ENCODE measurements at places on chromosomes 5 and 9. TPM values are rescaled to one million over a fixed set of nuclear protein-coding genes. Genes with fewer than 3 reads are reported as not detected.

- DNase-seq = no peak
Observed at GRCh38 chr9:122078557-122078956, 14.6 kb downstream of the TTLL11 start.

Gene MARCOL
- not detected for total RNA-seq

Gene LCN1
- not detected for total RNA-seq

GRCh38 chr5:178334861-178335260 lies 102.3 kb upstream of the PHYKPL start:
- no peak for DNase-seq

Gene PANK3
- 38.8 TPM for total RNA-seq

DNA sequence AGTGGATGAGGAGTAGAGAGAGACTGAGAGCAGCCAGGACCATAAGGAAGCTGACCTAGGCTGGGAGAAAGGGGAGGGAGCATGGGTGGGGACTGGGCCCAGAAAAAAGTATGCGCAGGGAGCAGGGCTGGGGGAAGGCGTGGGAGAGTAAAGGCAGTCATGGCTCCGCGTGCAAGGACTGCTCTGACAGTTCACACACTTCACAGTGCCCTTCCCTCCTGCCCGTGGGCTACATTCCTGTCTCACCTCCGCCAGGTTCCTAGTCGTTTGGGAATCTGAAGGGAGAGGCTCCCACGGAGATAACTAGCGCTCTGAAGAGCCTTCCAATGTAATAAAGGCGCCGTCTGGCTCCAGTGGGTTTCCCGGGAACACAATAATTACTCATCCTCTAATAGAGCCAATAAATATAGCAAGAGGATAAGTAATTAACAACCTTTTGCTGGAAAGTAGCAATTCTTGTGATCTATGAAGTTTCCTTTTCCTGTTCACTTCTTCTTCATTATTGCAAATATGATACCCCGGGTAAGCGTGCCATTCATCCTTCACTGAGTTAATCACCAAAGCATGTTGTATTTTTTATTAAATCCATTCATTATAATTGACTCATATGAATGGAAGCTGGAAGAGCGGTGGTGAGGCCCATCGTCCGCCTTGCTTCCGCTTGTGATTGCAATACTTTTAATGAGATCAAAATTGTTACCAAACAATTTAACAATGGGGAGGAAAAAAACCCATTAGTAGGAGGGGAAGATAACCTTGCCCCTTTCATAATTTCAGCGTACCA lies 39.3 kb downstream of the TTLL11 start:
- peak; percentile 23 for DNase-seq

- peak; percentile 77 for DNase-seq
Observed at GRCh38 chr5:139690064-139690802, 42.1 kb downstream of the CXXC5 start.

All from fibroblast of lung (primary cell).